Stomach (tissue), 19 donors: ENCODE measurements at places on chromosomes 7 and 10.

DNA sequence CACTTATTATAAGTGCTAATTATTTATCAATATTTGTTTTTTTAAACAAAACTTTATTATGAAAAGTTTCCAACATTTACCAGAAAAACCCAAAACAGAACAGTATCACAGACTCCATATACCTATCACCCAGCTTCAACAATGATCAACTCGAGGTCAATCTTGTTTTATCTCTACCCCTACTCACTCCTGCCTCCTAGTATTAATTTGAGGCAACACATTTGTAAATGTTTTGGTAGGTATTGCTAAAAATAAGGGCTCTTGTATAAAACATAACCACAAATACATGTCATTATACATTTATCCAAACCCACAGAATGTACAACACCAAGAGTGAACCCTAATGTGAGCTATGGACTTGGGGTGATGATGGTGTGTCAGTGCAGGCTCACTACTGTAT, 15.9 kb upstream of the CDH23 start:
- no peak for DNase-seq
- H3K4me1 ChIP-seq: peaks cover 18% of the 10 kb centered on the region
- no peaks in the 10 kb centered on the region for H3K27me3 ChIP-seq
- no peaks in the 10 kb centered on the region for H3K36me3 ChIP-seq
- no peak overlapping the region for H3K27ac ChIP-seq

GRCh38 chr7:140564643-140565042, 76.0 kb downstream of the DENND2A start:
- no peak overlapping the region for H3K4me3 ChIP-seq
- H3K27me3 ChIP-seq: no peaks in the 10 kb centered on the region
- H3K4me1 ChIP-seq: peaks cover 6% of the 10 kb centered on the region
- no peak overlapping the region for H3K27ac ChIP-seq
- no peaks in the 10 kb centered on the region for H3K36me3 ChIP-seq

GRCh38 chr7:28017372-28017771, 163.2 kb downstream of the JAZF1 start:
- H3K27me3 ChIP-seq: no peaks in the 10 kb centered on the region
- no peak overlapping the region for H3K27ac ChIP-seq
- H3K4me3 ChIP-seq: no peak overlapping the region
- DNase-seq: no peak

GRCh38 chr7:116329686-116330503, 119.6 kb downstream of the TES start:
- peak; percentile 20 for DNase-seq
- H3K36me3 ChIP-seq: no peaks in the 10 kb centered on the region
- no peak overlapping the region for H3K27ac ChIP-seq
- H3K27me3 ChIP-seq: no peaks in the 10 kb centered on the region

DNA sequence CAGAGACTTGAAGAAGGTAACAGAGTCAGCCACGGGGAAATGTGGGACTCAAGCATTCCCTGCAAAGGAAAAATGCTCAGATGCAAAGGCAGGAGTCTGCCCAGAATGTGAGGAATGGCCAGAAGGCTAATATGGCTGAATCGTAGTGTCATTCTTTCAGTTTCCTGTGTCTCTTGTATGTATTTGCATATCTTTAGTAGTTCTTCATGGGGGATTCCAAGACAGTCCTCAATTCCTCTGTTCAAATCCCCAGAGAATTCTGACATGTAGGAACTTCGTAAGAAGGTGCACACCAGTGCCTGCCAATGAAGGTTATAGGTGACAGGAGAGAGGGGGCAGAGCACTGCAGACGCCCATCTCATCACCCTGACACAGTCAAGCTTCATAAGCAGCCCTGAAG, 154.4 kb downstream of the CACNB2 start:
- H3K4me1 ChIP-seq: no peaks in the 10 kb centered on the region
- no peaks in the 10 kb centered on the region for H3K36me3 ChIP-seq
- no peak overlapping the region for H3K4me3 ChIP-seq
- no peak overlapping the region for H3K27ac ChIP-seq

DNA sequence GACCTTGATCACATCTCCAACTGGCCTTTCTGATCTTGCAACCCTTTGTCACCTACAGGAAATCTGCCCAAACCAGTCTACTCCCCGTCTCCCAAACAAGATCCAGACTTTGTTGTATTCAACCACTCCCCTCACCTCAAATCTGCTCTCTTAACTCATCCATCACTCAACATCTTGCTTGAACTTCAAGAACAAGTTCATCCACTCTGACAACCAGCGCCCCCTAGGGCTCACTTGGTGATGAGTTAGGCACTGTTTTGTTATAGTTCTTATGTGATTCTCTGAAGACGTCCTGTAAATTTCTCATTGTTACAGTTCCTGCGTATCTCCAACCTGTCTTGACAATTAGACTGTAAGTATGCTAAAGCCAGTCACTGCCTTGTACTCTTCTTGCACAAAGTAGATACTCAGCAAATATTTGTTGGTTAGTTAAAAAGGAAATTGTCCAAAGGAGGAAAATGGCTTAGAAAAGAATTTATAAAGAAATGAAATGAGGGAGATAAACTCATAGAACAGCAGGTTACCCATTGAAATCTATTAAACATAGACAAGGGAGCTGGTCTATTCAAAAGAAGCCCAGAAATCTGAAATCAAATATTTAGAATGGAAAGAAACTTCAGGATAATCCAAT, 5.3 kb downstream of the FRMD4A start:
- H3K27me3 ChIP-seq: no peaks in the 10 kb centered on the region
- H3K4me3 ChIP-seq: no peak overlapping the region
- no peaks in the 10 kb centered on the region for H3K36me3 ChIP-seq
- no peak overlapping the region for H3K27ac ChIP-seq

DNA sequence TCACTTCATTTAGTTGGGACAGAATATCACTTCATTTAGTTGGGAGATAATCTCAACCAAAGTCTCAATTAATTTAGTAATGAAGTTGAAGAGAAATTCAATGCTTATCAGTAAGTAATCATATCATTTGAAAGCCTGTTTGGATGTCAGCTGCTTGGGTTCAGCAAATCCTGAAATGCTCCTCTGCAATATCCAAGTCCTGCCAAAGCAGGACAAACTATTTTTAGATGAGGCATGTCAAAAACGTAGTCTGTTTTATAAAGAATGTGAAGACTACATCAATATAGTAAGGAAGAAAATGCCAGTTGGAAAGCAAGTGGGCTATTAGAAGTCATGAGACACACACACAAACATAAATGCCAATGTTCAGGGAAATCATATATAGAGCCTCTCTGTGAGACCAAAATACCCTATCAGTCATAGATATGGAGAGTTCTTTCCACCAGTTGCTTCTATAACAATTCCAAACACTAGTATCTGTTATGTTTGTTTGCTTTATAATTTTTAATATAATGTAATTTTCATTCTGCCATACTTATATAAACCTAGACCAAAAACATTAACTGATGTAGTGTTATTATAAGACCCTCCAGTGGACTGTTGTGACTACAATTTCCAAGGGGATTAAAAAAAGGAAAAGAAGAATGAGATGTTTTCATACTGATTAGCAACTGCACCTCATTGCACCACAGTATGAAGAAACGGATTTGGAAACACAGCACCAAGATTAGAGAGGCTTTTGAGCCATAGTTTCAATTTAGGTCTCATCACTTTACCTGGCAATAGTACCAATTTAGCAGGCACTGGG, 160.7 kb downstream of the LRRTM3 start:
- DNase-seq: no peak
- no peaks in the 10 kb centered on the region for H3K27me3 ChIP-seq
- H3K4me3 ChIP-seq: no peak overlapping the region
- no peaks in the 10 kb centered on the region for H3K36me3 ChIP-seq
- no peak overlapping the region for H3K27ac ChIP-seq
- no peaks in the 10 kb centered on the region for H3K4me1 ChIP-seq

DNA sequence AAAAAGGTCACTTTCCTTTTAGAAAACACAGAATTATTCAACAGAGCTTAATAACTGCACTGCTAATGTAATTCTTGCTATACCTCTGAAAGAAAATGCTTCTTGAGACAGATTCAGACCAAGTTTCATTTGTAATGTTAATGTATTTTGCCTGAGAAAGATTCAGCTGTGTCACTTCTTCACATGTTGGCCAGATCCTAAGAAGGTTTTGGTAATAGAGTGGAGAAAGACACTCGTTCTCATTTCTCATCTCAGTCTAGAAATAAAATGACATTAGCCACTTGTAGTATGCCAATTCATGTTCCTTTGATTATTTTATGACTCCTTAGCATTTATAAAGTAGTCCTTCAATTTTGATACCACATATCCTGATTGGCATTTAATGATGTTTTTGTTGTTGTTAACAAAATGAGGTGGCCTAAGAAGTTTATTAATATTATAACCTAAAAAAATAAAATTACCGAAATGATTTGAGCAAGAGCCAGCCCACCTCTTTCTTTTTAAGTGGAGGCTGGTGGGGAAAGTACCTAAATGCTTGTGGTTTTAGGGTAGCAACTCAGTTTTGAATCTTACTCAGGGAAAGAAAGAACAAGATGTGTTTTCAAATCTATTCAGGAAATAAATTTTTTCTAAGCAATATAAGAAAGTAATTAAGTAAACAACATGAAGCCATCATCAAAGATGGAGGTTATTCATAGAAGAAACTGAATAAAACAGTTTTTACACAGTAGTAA, 16.4 kb upstream of the ELAPOR2 start:
- no peaks in the 10 kb centered on the region for H3K4me1 ChIP-seq
- no peaks in the 10 kb centered on the region for H3K27me3 ChIP-seq
- H3K4me3 ChIP-seq: no peak overlapping the region

GRCh38 chr7:49564379-49564714, 209.1 kb upstream of the VWC2 start:
- H3K36me3 ChIP-seq: no peaks in the 10 kb centered on the region
- H3K27me3 ChIP-seq: no peaks in the 10 kb centered on the region
- no peaks in the 10 kb centered on the region for H3K4me1 ChIP-seq
- H3K27ac ChIP-seq: no peak overlapping the region

DNA sequence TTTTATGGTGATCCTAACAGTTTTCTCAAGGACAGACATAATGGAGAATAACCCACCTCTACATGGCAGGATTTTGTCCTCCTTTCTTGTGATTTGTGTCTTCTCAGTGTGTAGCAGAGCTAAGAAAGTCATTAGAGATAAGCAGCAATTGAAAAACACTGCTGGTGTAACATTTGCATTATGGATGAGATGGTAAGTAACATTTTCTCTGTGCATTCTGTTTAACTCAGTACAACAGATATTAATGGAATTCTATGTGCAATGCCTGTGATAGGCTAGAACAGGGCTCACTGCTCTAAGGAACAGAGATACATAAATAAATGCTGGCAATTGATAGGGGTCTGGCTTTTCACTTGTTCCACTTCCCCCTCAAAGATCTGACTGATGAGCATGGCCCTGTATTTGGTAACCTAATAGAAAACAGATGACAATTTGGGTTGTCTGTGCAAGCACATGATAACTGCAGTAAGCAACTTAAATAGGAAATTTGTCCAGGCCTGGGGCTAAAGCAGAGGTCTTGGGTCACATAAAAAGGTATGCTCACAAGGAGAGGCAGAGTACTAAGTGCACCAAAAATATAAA, 560.3 kb upstream of the POM121L12 start:
- H3K27me3 ChIP-seq: no peaks in the 10 kb centered on the region
- H3K4me1 ChIP-seq: no peaks in the 10 kb centered on the region
- no peak overlapping the region for H3K4me3 ChIP-seq
- DNase-seq: no peak

DNA sequence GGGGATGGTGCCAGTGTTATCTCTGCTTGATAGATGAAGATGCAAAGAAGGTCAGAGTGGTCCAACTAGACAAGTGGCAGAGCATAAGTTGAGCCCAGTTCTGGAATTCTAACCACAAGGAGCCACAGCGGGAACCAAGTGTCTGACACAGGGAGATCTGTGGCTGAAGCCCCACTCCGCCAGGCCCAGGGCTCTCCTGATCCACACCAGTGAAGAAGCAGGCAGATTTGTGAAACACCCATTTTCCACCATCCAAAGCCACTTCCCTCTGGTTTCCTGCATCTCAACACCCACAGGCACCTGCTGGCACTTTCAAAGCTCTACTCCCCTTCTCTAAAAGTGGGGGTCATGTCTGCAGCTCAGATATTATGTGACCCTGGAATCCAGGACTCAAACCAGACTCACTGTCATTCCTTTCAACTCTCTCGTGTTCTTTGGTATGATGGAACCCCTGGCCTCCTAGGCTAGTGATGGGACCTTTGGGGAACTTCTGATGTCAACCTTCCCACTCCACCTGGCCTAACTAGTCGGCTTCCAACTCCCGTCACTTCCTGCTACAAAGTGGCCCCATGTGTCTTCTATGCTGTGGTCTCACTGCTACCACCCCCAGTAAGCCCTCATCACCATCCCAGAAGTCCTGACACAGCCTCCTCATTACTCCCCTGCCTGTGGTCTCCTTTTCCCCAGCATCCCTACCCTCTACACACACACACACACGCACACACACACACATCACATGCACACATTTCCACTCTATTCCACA, 177.6 kb downstream of the GRID1 start:
- no peak for DNase-seq
- no peaks in the 10 kb centered on the region for H3K27me3 ChIP-seq
- H3K27ac ChIP-seq: no peak overlapping the region

GRCh38 chr7:48933549-48934085, 9.3 kb downstream of the CDC14C start:
- no peaks in the 10 kb centered on the region for H3K36me3 ChIP-seq
- DNase-seq: no peak
- H3K4me3 ChIP-seq: no peak overlapping the region
- H3K27me3 ChIP-seq: no peaks in the 10 kb centered on the region

DNA sequence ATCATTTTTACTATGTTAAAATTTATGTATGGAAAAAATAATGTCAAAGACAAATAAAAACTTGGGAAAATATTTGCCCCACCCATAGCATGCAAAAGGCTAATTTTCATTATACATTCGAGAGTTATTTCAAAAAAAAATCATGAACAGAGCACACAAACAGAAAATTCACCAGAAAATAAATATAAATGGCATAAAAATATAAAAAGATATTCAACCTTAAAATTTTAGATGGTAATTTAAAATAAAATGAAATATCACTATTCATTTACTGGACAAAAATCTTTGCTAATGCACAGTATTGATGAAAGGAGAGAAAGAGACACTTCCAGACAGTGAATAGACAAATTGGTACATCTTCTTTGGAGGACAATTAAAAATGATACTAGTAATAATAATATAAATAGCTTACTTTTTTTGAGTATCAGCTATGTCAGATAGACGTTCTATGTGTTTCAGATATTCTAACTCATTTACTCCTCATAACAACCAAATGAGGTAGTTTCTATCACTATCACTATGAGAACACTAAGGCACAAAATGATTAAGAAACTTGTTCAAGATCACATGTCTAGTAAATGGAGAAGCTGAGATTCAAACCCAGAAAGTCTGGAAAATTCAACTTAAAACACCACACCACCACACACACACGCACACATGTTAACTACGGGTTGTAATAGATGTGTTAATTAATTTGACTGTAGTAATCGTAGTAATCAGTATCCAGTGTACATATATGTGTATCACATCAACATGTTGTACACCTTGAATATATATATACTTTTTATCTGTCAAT, 63.0 kb downstream of the CCDC71L start:
- no peaks in the 10 kb centered on the region for H3K4me1 ChIP-seq
- no peaks in the 10 kb centered on the region for H3K36me3 ChIP-seq

DNA sequence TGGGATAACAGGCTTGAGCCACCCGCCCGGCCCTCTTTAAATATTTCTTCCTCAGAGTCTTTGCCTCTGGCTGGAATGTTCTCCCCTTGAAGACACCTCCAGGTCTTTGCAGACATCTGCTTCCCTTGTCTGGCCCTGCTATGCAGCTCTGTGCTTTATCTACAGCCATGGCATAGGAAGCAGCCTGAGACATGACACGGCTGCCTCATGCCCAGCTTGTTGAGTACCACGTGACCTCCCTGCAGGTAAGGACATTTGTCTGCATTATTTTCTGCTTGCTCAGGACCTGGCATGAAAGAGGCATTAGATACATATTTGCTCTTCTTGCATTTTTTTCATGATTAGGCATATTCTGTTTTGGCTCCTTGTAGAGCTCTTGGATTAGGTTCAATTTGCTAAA, 113.8 kb upstream of the KLF6 start:
- DNase-seq: peak; percentile 59
- no peaks in the 10 kb centered on the region for H3K36me3 ChIP-seq
- H3K27ac ChIP-seq: no peak overlapping the region
- H3K4me3 ChIP-seq: no peak overlapping the region
